Fibroblast of skin of back (primary cell): ENCODE measurements at places on chromosomes 13 and 19.

- DNase-seq: no peak
These were observed 76.6 kb downstream of the TNFSF11 start for GRCh38 chr13:42650506-42650905.

DNA sequence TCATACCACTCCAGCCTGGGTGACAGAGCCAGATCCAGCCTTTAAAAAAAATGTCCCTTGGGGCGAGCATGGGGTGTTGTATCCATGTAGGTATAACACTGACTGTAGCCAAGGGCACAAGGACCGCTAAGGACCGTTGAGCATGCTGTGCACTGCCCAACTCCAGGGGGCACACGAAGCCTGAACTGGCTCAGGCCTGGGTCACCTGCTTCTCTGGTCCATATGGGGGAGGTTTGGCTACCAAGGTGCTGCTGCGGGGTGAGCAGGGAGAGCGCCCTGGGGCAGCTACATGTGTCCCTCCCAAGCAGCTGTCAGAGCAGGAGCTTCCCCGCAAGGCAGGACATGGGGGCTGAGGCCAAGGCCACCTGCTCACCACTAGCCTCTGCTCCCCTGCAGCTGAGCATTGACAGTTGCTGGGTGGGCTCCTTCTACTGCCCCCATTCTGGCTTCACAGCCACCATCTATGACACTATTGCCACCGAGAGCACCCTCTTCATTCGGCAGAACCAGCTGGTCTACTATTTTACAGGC is 16.3 kb downstream of the CATSPERG start:
- DNase-seq: no peak

DNA sequence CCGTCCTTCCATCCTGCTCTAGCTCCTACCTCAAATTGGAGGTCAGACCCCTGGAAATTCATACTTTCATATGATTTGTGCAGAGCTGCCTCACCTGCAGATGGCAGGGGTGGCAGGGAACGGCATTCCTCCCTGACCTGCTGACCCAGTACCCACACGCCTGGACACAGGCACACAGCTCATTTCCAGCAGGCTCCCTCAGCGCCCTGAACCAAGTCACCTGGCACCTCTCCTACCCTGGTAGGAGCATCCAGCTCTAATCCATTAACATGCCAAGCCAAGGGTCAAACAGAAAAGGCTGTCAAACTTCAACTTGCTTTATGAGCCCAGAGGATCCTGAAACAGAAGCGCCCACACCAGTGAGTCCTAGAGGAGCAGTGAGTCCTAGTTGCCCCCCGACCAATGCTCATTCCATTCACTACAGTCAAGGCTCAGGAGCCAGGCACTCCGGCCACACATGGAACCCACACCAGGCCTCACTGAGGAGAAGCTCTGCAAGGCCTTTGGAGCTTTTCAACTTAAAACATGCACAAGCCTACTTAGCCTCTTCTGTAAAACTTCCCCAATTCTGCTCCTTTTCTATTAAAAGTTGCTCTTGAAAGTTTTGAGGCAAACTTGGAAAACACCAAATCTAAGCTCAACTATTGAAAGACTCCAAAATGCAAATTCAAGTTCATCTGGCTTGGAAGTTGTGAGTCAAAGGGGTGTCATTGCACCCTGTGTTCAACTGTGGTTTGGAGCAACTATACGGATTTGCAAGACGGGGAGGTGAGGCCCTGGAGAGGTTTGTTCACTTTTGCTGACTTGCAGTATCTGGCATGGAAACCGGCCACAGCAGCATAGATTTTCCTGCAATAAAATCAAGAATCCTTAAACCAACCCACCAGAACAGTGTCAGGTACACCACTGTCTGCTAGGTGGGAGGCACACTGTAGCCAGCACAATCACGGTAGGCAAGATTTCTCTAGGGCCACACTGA is 96.7 kb downstream of the CRYL1 start:
- DNase-seq: no peak

DNA sequence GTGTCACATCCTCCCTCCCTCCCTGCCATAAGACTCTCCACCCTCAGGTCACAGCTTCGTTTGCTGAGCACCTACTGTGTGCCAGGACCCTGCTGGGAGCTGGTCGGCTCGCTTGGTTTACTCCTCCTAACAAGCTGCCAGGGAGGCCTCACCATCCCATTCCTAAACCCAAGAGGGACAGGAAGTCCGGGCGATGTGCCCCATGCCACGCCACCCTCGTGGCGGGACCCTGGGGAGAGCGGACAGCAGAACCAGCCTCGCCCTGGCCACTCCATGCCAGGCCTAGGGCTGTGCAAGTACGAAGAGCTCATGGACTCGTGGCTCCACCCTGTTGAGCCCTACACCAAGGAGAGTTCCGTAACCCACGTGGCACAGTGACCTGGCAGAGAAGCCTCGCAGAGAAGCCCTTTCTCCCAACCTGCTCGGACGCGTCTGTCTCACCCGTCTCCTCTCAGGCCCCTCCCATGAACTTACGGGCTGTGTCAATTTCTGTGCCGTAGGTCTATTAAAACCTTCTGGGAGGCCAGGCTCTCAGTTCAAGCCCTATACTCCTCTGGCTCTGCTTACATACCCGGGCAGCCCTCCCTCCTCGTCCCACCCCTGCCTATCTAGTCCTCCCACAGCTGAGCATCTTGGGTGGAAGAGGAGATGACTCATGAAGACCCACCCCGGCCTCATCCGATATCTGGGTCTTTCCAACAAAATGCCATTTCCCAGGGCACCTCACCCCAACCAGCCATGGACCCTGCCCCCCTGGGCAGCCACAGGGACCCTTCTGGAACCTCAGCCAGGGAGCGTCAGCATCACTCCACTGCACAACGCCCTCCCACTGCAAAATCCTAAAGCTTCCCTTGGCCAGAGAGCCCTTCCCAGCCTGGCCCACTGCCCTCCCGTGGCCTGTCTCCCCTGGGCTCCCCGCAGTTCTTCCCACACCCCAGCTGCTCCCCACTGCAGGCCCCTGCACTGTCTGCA is 2.6 kb downstream of the UBXN6 start:
- peak; percentile 70 for DNase-seq

DNA sequence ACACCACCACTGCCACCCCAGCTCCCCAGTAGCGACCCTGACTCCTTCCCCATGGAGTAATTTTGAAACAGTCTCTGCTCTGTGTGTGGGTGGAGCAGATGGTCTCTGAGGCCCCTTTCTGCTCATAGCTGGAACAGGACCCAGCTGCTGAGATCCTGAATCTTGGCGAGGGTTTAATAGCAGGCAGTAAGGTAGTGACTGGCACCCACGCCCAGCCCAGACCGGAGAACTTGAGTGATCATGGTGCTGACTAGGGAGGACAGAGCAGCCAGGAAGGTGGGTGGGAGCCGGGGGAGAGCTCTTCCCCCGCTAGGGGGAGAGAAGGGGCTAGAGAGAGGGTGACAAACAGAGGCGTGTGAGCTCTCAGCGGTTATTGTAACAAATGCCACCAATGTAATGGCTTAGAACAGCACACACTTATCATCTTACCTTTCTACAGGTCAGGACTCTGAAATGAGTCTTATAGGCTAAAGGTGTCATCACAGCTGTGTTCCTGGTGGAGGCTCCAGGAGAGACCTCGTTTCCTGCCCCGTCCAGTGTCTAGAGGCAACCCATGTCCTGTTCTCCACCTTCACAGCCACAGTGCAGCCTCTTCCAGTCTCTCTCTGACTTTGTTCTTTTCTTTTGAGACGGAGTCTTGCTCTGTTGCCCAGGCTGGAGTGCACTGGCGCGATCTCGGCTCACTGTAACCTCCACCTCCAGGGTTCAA is 7.2 kb upstream of the ACER1 start:
- no peak for DNase-seq

DNA sequence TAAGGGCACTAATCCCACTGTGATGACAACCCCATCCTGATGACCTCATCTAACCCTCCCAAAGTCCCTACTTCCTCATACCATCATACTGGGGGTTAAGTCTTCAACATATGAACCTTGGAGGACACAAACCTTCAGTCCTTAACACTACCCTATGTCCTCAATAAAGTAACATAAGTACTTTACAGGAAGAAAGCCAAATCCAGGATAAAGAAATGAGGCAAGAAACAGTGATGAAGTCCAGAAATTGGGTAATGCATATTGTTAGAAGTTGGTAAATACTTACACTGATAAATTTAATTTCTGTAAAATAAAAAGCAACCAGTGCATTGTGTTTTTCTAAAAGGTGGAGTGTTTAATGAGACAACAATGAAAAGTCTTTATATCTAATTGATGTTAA is 284.8 kb upstream of the SOX21 start:
- no peak for DNase-seq

- no peak for DNase-seq
These were observed 282.1 kb downstream of the TDRD3 start for GRCh38 chr13:60679131-60679530.

DNA sequence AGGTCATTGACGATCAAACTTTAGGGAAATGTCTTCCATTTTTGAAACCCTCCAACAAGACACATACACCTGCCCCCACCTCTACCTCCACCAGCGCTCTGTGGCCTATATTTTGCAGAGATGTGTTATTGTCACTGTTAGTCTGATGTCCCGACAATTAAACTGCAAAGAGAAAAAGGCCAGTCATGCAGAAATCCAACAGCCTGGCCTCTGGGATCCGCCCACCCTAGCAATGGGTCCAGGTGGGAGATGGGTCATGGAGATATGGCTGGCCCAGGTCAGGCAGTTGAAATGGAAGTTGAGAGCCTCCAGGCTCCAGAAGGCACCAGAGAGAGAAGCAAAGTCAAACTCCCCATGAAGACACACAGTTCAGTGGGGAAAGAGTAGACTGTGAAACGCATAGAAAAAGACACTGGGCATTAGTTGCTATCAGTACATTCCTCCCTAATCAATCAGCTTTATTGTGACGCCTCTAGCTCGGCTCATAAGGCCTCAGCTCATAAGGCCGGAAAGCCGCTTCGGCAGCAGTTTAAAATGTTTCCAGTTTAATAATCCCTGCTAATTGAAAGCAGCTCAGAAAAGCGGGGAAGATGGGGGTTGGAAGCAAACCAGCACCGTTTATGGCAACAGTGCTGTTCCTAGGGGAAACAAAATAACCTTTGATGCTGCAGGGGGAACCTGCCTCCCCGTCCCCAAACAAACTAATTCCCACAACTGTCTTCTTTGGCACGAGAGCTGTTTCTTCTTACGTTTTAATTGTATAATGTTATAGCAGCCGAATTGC is 239.7 kb upstream of the ZNF507 start:
- DNase-seq: no peak

- DNase-seq: no peak
These were observed 112.6 kb upstream of the DACH1 start for GRCh38 chr13:71979616-71980015.

GRCh38 chr19:33561261-33561660 is 39.7 kb upstream of the PEPD start:
- DNase-seq: no peak

DNA sequence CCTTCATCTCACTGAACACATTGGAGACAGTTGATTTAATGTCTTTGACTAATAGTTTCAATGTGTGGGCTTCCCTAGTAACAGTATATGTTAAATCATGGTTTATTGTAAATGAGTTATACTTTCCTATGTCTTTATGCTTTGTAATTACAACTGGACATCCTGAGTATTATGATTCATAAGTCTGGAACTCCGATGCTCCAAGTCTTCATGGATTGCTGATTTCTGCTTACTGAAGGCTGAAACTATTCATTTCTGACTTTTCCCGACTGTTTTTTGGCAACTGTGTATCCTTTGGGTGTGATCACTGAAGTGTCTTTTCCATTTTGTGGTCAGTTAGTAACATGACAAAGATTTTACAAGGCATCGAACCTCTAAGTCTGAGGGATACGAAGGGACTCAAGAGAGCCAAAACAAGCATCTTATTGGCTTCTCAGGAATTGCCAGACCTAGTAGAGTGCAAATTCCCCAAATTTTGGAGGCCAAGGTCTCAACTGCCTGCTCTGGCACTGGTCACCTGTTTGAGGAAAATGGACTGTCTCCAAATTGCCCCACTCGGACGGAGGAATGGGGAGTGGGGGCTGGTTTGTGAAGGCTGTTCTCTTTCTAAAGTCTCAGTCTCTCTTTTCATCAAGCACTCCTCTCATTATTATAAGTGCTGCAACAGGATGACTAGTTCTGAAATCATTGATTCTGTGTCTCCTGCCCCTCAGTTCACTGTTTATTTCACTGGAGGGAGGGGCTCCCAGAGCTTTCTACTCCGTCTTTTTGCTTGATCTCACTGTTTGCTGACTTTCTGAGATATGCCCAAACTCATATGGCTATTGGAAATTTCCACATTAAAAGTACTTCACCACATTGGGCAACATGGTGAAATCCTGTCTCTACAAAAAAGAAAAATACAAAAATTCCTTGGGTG is 20.2 kb upstream of the CD70 start:
- peak; percentile 96 for DNase-seq

DNA sequence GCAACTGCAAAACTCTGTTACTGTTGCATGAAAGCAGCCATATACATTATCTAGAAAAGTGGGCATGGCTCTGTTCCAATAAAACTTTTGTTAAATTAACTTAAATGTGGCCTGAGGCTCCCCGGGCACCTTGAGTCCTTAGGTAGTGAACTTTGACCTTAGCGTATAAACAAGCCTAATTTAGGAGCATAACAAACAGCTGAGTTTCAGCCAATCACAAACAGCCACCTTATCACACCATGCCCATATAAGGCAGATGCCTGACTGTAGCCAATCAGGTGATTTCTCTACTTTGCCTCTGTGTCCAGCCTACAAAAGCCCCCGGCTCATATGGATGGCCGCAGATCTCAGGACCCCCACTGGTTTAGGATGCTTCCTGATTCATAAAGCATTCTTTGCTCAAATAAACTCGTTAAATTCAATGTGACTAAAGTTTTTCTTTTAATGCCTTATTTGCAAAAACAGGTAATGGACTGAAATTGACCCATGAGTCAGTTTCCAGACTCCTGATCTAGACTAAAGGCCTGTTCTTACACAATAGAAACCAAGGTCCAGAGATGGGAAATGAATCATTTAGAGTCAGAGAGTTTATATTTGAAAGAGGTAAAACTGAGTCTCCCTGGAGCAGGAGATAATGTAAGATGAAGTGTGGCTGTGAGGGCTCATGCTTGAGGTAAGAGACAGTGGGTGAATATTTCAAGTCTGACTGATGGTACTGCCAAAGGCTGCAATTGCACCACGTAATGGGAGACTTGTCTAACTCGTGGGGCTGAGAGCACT is 130.2 kb downstream of the FGF9 start:
- DNase-seq: no peak

DNA sequence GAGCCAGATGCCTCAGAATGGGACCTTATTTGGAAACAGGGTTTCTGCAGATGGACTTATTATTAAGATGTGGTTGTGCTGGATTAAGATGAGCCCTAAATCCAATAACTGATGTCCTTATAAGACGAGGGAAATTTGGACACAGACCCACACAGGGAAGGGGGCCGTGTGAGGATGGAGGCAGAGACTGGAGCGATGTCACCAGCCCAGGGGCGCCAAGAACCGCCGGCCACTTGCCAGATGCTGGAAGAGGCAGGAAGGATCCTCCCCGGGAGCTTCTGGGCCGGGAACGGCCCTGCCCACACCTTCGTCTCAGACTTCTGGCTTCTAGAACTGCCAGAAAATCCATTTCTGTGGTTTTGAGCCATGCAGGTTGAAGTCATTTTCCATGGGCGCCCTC is 26.6 kb downstream of the GNG7 start:
- DNase-seq: no peak
